CD4-positive, CD25-positive, alpha-beta regulatory T cell (primary cell): ENCODE measurements at places on chromosomes 7 and 10.

GRCh38 chr10:103853428-103854264 lies 1.7 kb downstream of the SH3PXD2A start:
- DNase-seq = no peak

DNA sequence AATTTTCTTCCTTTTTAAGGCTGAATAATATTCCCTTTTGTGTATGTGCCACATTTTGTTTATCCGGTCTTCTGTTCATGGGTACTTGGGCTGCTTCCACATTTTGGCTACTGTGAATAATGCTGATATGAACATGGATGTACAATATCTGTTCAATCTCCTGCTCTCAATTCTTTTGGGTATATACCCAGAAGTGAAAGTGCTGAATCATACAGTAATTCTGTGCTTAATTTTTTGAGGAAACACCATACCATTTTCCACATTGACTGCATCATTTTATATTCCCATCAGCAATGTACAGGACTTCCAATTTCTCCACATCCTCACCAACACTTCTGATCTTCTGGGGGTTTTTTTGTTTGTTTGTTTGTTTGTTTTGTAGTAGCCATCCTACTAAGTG lies 135.0 kb upstream of the INHBA start:
- DNase-seq = no peak

DNA sequence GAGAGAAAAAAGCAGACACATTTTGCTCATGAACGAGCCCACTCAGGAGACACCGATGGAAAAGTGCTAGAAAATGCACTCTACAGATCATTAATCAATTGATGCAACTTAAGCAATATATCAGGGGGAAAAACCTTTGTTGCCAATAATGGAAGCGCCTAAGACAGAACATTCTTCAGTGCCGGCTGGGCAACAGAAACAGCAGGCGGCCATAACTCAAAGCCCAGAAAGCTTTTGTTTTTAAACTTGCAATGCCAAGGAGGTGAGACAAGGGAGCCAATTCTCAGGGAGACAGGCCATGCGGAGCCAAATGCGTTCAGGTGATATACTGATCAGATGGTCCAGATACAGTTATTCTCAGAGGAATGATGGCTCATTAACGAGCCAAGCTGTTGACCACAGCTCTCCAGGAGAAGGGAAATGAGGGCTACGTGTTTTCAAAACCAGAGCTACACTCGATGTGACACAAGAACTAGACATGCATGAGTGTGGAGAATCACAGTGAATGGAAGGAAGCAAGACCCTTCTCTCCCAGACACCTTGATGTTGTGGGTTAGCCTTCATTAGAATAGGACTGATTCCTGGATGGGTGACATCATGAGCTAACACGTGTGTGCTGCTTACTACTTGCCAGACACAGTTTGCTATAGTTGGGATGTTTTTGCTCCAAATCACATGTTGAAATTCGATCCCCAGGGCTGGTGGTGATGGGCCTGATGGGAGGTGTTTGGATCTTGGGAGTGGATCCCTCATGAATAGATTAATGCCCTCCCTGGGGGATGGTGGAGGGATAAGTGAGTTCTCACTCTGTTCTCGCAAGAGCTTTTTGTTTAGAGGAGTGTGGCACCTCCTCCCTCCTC lies 79.1 kb upstream of the KCNMA1 start:
- no peak for DNase-seq

GRCh38 chr10:4882704-4883078 lies 56.7 kb downstream of the AKR1E2 start:
- DNase-seq = no peak

DNA sequence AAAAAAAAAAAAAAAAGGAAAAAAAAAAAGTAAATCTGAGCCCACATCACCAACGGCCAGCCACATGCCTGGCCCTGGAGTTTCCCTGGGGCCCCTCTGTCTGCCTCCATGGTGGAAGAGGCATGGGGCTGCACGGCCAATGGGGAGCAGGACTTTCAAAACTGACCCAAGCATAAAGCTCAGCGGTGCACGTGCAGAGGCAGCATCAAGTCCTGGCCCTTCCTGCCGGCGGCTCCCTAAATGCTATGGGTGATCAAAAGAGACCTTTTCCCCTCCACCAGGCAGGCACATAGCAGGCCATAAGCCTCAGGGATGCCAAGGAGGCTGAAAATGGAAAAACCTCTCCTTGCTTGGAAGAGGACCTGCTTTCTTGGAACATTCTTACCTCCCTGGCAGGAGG lies 94.3 kb downstream of the OAT start:
- DNase-seq = no peak

GRCh38 chr7:100544386-100544785 lies 5.4 kb downstream of the AGFG2 start:
- no peak for DNase-seq

DNA sequence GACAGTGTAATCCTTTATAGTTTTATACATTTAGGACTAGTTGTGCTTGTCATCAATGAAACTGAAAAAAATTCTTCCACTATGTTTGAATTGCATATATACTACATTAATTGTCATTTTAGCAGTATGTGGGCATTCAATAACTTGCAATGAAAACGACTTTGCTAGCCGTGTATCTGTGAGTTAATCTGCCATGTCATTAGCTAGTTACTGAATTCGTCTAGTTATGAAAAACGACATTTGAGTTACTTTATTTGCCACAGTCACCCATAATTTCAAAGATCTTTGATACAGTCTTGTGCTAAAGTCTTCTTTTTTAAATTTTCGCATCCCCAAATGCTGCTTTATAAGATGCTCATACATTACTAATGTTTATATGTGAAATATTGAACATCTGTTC lies 18.3 kb upstream of the SMC3 start:
- DNase-seq = no peak

DNA sequence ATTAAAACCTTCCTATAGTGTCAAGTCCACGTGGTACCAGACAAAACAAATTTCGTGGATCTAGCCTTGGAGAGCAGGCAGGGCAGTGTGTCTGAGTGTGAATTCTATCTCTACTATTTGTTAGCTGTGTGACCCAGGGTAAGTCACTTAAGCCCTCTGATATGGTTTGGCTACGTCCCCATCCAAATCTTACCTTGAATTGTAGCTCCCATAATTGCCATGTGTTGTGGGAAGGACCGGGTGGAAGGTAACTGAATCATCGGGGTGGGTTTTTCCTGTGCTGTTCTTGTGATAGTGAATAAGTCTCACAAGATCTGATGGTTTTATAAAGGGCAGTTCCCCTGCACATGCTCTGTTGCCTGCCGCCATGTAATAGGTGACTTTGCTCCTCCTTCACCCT lies 2.8 kb upstream of the NPFFR1 start:
- DNase-seq = no peak
